ENCODE measurements at places on chromosomes 5 and 9.

DNA sequence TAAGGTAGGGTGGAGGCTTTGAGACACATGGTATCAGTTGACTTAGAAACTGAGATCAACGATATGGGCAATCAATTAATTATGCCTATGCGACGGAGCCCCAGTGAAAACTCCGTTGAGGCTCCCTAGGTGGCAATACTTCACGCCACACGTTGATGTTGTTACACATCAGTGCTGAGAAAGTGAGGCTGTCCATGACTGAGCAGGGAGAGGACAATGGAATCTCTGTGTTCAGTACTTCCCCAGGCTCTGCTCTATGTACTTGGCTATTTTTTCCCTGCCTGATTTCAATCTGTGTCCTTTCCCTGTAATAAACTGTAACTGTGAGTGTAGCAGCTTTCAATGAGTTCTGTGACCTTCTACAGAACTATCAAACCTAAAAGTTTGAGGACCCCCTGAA is 211.7 kb downstream of the SNCAIP start:
- DNase-seq, result no peak

- no peak for DNase-seq
Observed at GRCh38 chr9:107237873-107238272, 45.2 kb upstream of the RAD23B start.

- no peak for DNase-seq
Observed at GRCh38 chr9:14004110-14004509, 309.8 kb downstream of the NFIB start.

GRCh38 chr9:11755951-11756350 is 937.2 kb upstream of the TYRP1 start:
- DNase-seq, result no peak

DNA sequence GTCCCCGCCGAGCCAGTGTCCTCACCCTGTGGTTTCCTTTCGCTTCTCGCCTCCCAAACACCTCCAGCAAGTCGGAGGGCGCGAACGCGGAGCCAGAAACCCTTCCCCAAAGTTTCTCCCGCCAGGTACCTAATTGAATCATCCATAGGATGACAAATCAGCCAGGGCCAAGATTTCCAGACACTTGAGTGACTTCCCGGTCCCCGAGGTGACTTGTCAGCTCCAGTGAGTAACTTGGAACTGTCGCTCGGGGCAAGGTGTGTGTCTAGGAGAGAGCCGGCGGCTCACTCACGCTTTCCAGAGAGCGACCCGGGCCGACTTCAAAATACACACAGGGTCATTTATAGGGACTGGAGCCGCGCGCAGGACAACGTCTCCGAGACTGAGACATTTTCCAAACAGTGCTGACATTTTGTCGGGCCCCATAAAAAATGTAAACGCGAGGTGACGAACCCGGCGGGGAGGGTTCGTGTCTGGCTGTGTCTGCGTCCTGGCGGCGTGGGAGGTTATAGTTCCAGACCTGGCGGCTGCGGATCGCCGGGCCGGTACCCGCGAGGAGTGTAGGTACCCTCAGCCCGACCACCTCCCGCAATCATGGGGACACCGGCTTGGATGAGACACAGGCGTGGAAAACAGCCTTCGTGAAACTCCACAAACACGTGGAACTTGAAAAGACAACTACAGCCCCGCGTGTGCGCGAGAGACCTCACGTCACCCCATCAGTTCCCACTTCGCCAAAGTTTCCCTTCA is 1.4 kb downstream of the GLIS3 start:
- no peak for DNase-seq

- DNase-seq, result no peak
Observed at GRCh38 chr9:93597142-93597706, 20.8 kb downstream of the PHF2 start.

GRCh38 chr9:95855961-95856360 is 19.5 kb upstream of the ERCC6L2 start:
- DNase-seq, result no peak

GRCh38 chr5:66565878-66566277 is 30.3 kb upstream of the MAST4 start:
- no peak for DNase-seq

GRCh38 chr9:16727452-16728136 is 142.9 kb downstream of the BNC2 start:
- no peak for DNase-seq

GRCh38 chr9:116978155-116978554 is 291.1 kb downstream of the TRIM32 start:
- DNase-seq, result no peak

DNA sequence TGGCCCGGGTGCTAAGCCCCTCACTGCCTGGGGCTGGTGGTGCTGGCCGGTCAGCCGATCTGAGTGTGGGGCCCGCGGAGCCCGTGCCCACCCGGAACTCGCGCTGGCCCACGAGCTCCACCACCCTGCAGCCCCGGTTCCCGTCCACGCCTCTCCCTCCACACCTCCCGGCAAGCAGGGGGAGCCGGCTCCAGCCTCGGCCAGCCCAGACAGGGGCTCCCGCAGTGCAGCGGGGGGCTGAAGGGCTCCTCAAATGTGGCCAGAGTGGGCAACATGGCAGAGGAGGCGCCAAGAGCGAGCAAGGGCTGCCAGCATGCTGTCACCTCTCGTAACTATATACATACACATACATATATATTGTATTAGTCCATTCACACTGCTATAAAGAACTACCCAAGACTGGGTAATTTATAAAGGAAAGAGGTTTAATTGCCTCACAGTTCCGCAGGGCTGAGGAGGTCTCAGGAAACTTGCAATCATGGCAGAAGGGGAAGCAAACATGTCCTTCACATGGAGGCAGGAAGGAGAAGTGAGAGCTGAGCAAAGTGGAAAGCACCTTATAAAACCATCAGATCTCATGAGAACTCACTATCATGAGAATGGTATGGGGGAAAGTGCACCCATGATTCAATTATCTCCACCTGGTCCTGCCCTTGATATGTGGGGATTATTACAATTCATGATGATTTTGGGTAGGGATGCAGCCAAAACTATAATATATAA is 56.8 kb downstream of the LIX1 start:
- no peak for DNase-seq

DNA sequence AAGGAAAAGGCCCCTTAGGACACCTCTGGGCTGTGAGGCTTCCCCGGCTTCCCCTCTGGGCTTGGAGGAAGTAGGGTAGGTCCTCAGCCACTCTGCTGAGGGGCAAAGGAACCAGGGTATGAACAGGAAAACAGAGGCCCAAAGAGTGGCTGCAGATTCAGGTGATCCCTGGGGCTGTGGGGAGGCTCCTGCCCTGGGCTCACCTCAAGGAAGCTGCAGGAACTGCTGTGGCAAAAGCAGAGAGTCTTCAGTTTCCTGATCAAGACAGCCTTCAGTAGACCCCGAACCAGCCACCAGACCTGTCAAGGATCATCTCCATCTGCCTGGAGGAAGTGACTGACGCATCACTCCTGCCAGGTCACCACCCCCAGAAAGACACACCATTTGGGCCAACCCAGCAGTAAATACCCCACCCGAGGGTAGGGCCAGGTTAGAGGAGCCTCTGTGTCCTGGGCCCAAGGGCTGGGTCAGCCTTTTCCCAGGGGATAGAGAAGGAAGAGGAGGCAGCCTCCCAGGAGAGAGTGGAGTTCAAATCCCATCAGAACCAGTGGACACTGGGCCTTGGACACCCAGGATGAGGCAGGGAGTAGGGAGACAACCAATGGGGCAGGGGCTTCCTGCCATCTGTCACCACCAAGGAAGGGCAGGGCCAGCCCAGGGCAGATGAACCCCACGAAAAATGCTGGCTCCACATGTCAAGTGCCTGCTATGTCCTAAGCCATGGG is 5.8 kb upstream of the ST6GALNAC6 start:
- DNase-seq, result no peak

DNA sequence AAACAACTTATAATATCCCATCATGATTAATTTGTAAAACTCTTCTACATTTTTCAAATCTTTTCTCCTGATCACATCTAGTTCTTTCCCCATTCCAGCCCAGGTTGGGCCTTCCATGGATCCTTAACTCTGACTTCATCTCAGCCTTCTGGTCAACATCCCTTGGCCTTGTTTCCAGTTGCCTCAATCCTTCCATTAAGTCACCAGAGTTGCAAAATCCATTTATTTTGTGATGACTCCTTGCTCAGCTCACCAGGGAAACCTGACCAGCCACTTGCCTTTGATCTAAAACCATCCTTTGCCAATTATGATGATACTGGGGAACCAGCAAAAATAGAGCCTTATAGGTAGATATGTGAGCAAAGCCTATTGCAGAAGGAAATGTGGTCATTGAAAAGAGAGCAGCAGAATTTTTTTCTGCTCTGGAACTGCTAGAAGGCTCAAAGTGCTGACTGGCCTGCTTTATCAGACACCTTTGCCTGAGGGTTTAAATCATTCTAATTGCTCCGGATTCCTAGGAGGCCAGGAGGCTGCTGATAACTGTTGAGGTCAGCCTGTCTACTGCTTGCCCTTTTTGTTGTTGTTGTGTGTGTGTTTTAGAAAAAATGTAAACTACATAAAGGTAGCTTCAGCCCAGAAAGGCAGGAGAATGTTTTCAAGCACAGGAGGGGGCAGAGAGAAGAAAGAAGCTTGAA is 512.2 kb upstream of the GRIA1 start:
- DNase-seq, result no peak

GRCh38 chr5:74476819-74477453 is 163.6 kb downstream of the ENC1 start:
- DNase-seq, result no peak

GRCh38 chr9:137694962-137695875 is 76.4 kb downstream of the EHMT1 start:
- no peak for DNase-seq

GRCh38 chr5:132444061-132444460 is 46.5 kb downstream of the IRF1 start:
- DNase-seq, result no peak

Data from HS-27A (cell line).